Activated CD8-positive, alpha-beta memory T cell treated with anti-CD3 and anti-CD28 coated beads, Interleukin-2, amount 10 ng/mL, durations not matched to agents 7 days and 5 days (primary cell): ENCODE measurements at places on chromosomes 7 and 10. TPM values are rescaled to one million over a fixed set of nuclear protein-coding genes. Genes with fewer than 3 reads are reported as not detected.

GRCh38 chr10:82176587-82176986 lies 301.6 kb downstream of the NRG3 start:
- H3K27ac ChIP-seq = no peak overlapping the region
- H3K36me3 ChIP-seq = no peaks in the 10 kb centered on the region
- H3K4me3 ChIP-seq = no peak overlapping the region

DNA sequence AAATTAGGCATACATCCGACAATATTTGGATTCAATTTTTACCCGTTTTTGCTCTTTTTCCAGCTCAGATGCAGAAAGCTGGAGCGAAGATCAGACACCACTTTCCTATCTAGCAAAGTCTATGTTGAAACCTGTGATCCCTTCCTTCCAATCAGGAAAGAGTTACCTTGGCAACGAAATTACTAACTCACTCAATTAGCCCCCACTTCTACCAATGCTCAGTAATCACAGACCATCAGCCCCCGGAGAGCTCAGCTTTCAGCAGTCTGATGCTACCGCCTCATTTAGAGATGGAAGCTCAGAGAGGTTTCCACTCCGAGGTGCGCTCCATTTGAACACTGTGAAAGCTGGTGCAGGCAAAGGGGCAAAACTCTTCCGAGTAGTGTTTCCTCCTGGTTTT lies 6.7 kb downstream of the FRAT1 start:
- no peak overlapping the region for H3K4me3 ChIP-seq
- peaks cover 48% of the 10 kb centered on the region for H3K4me1 ChIP-seq
- H3K27me3 ChIP-seq = no peaks in the 10 kb centered on the region
- H3K27ac ChIP-seq = no peak overlapping the region

DNA sequence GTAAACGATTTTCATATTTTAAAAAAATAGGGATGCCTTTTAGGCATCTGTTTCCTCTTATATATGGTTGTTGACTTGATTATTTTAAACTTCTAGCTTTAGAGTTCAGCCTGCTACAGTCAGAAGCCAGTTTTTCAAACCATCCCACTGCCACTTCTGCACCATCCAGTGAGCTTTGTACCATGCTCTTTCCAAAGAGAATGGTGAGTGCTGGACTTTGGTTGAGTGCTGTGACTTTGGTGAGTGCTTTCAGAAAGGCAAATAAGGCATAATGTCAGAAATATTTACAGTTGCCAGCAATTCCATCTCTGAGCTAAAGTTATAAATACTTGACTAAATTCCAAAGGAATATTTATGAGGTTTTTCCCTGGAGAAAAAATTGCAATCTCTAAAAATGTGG lies 117.4 kb downstream of the IPMK start:
- H3K27me3 ChIP-seq = peaks cover 13% of the 10 kb centered on the region
- H3K4me3 ChIP-seq = no peak overlapping the region
- no peak overlapping the region for H3K27ac ChIP-seq
- no peaks in the 10 kb centered on the region for H3K4me1 ChIP-seq

- no peak for DNase-seq
- peaks cover 16% of the 10 kb centered on the region for H3K4me1 ChIP-seq
- no peak overlapping the region for H3K4me3 ChIP-seq
Observed at GRCh38 chr7:43313628-43314378, 201.4 kb downstream of the HECW1 start.

GRCh38 chr7:127417346-127417745 lies 24.8 kb upstream of the ZNF800 start:
- H3K4me1 ChIP-seq = peaks cover 55% of the 10 kb centered on the region
- no peak for DNase-seq
- peaks cover 5% of the 10 kb centered on the region for H3K27me3 ChIP-seq
- peak overlapping the region; percentile 80 for H3K27ac ChIP-seq
- peaks cover 6% of the 10 kb centered on the region for H3K36me3 ChIP-seq
- H3K4me3 ChIP-seq = peak overlapping the region; percentile 32

DNA sequence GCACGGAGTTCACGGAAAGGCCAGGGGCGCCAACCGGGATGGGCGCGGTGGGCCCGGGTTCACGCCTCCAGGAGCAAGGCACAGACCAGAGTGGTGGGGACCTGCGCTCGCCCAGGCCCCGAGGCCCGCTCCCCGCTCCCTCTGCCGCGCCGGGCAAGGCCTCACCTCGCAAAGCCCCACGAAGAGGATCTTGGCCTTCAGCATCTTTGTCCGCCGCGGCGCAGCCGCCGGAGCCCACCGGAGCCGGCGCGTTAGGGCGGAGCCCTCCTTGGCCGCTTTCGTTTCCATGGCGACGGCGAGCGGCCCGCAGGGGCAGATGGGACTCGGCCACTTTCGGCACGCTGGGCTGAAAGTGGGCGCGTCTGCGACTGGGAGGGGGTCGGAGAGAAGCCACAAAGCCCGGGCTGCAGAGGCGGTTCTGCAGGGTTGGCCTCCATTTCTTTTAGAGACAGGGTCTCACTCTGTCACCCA lies 944.4 kb upstream of the ZNF722 start:
- H3K36me3 ChIP-seq = no peaks in the 10 kb centered on the region
- no peak overlapping the region for H3K4me3 ChIP-seq
- H3K4me1 ChIP-seq = no peaks in the 10 kb centered on the region

- no peak overlapping the region for H3K4me3 ChIP-seq
- no peaks in the 10 kb centered on the region for H3K4me1 ChIP-seq
- H3K27ac ChIP-seq = no peak overlapping the region
- H3K36me3 ChIP-seq = no peaks in the 10 kb centered on the region
Observed at GRCh38 chr10:76727038-76727437, 910.6 kb downstream of the KCNMA1 start.

DNA sequence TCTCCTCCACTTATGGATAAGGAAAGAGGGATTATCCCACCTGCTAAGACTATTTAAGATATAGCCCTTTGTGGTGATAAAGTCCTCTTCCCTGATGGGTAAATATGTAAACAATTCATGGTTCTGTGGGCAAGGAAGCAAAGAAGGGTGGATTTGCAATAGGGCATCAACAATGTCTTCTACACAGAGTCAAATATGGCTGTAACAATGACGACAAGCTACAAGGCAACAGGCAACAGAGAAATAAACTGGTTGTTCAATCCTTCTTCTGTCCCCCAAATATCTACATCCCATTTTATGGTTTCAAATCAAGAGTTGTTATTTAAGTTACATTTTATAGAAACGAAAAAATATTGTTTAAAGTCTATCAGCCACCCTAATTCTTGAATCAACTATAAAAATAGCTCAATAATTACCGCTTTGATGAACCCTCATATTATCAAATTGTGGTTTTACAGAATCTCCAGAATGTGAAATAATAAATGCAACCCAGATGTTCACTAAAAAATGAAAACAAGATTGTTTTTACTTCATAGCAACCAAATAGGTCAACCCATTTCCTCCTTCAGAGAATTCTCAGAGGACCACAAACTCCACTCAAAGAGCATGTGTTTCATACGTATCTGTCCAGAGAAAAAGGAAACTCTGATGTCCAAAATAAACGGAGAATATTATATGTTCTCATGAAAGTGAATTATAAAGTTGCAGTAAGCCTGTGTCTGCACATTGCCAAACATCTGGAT lies 13.8 kb downstream of the CYTH3 start:
- H3K4me3 ChIP-seq = no peak overlapping the region
- peaks cover 65% of the 10 kb centered on the region for H3K27me3 ChIP-seq
- H3K36me3 ChIP-seq = no peaks in the 10 kb centered on the region
- no peak for DNase-seq
- H3K27ac ChIP-seq = no peak overlapping the region

GRCh38 chr10:112168733-112169132 lies 14.8 kb downstream of the GPAM start:
- peaks cover 17% of the 10 kb centered on the region for H3K36me3 ChIP-seq
- H3K27me3 ChIP-seq = no peaks in the 10 kb centered on the region
- no peak for DNase-seq
- no peak overlapping the region for H3K4me3 ChIP-seq
- H3K4me1 ChIP-seq = no peaks in the 10 kb centered on the region
- no peak overlapping the region for H3K27ac ChIP-seq

The C7orf57 gene
- total RNA-seq = 0.15 TPM

The C7orf33 gene
- total RNA-seq = not detected

The MMD2 gene
- not detected for total RNA-seq

The FGFR2 gene
- 0.09 TPM for total RNA-seq

The CTAGE6 gene
- total RNA-seq = 0.73 TPM

The PRKCQ gene
- 51.0 TPM for total RNA-seq
